ENCODE measurements at places on chromosomes 1 and 21.

- no peak for DNase-seq
These were observed 55.5 kb downstream of the TGFBR3 start for GRCh38 chr1:91830242-91831131.

DNA sequence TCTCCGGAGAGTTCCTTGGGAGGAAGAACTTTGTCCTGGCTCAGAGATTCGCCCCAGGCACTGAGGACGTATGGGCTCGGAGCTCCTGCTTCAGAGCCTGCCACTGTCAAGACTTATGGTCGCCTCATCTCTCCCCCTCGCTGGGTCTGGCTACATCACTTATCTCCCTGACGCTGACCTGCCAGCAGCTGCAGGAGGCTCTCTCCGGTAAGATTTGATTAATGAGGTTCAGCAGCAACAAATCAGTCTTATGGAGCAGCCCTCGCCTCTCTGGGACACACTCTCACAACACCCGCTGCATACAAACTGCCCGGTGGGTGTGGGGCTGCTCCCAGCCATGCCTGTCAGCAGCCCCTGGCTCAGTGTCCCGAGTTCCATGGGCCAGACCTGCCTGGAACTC lies 297.8 kb downstream of the RRAGC start:
- no peak for DNase-seq

GRCh38 chr1:21673277-21673780 lies 4.2 kb upstream of the RAP1GAP start:
- no peak for DNase-seq

- no peak for DNase-seq
These were observed 14.2 kb downstream of the NTPCR start for GRCh38 chr1:232964601-232965000.

DNA sequence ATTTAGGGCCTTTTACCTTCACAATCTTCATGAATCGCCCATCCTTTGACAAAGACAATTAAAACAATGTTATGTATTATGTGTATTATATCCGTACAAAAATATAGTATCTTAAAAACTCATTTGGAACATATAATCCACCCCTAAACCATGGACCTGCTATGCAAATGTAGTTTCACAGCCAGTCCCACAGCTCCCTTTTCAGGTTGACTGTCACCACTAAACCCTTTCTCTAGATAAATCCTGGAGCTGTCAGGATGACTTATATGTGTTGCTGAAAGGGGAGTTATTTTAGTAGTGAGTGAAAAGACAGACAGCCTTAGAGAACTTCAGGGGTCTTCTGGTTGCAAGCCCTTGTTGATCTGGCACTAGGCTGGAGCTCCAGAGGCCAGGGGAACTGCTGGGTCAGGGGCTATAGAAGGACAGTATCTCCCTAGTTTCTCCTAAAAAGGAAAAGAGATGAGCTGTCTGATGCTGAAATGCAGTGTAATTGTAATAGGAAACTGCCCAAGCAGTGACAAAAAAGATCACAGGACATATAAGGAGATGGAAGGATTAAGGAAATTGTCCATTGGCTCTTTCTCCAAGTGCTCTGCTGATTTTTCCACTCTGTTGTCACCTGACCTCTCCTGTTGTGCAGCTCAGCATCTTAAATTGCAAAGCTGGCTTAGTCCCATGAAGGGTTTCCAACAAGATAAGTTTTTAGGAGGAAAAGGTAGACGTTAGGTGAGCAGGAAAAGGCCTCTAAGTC lies 127.7 kb downstream of the S1PR1 start:
- no peak for DNase-seq
